Activated naive CD8-positive, alpha-beta T cell treated with anti-CD3 and anti-CD28 coated beads, Interleukin-2, amount 50 U/mL, for 24 hours (primary cell): ENCODE measurements at places on chromosomes 4 and X.

DNA sequence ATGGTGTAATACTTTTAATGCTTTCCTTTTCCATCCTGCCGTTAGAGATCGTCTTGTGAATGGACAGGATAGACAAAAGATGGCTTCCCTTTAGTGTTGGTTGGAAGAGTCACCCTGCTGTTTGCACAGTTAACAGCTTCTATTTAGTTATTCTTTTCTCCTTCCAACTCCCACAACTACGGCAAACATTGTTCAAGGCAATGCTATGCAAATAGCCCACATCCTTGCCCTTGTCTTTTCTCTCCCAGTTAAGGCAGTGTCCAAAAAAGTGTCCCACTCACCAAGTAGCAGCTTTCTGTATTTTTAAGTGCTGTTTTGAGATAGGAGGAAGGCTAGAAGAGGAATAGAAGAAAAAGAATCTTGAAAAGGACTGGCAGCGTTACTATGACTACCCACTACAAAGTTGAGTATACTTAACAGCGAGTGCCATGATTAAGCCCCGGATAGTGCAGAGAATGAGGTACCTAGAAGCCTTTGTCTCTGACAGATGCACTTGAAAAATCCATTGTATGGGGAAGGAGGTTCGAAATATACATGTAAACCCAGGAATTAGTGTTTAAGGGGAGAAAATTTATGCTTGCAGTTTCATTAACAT is 12.1 kb upstream of the RUFY3 start:
- no peak for DNase-seq

GRCh38 chr4:1735215-1735614 is 13.9 kb downstream of the TACC3 start:
- DNase-seq = no peak

DNA sequence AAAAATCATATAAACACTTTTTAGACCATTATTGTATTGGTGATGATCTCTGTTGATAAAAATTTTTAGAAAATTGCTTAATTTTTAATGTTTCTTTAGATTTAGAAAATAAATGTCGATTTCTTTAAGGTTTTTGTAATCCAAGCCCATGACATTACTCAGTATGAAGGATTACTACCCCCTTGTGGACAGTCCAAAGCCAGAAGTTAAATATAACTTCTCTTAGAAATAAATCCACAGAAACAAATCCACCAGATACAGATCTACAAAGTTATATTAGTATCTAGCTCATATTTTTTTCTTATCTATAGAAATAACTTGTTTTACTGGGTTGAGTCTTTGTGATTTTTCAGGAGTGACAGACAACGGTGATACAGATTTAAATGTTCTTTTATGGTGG is 18.9 kb downstream of the TIFA start:
- no peak for DNase-seq

DNA sequence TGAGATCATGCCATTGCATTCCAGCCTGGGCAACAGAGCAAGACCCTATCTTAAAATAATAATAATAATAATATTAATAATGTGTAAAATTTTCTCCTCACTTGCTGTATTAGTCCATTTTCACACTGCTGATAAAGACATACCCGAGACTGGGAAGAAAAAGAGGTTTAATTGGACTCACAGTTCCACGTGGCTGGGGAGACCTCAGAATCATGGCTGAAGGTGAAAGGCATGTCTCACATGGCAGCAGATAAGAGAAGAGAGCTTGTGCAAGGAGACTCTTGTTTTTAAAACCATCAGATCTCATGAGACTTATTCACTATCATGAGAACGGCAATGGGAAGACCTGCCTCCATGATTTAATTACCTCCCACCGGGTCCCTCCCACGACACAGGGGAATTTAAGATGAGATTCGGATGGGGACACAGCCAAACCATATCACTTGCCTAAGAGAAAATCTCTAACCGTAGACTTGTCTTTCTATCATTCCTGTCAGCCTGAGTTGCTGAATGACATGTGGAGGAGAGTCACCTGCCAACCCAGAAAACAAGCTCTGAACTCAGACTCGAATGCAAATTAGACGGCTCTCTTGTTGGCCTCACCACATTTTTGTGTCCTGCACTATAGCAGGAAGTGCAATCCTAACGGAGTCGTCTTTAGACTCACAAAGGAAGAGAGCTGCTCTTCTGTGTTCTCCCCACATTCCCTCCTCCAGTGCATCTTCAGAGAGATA is 51.9 kb upstream of the DCTD start:
- no peak for DNase-seq

- no peak for DNase-seq
Observed at GRCh38 chr4:18733961-18734360, 712.4 kb upstream of the LCORL start.
